ENCODE measurements at places on chromosomes 3 and 15.

GRCh38 chr3:142275856-142276255 lies 50.5 kb upstream of the GK5 start:
- DNase-seq, result peak; percentile 92

GRCh38 chr3:145578471-145578870 lies 582.5 kb downstream of the PLOD2 start:
- DNase-seq, result no peak

DNA sequence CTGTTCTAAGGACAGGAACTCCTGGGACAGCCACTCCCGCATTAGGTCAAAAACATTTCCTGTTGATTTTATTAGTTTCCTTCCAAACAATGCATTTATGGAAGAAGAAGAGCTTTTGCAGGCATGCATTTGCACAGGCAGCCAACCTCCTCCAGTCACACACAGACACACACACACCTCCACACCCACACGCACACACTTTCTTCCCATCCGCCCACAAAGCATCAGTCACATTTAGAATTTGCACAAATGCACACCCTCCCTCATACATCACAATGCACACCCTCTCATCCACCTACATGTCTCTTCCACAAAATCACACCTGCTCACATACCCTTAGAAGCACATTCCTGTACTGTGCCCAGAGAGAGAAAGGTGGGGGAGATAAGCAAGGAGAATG lies 4.1 kb upstream of the TYRO3 start:
- no peak for DNase-seq

DNA sequence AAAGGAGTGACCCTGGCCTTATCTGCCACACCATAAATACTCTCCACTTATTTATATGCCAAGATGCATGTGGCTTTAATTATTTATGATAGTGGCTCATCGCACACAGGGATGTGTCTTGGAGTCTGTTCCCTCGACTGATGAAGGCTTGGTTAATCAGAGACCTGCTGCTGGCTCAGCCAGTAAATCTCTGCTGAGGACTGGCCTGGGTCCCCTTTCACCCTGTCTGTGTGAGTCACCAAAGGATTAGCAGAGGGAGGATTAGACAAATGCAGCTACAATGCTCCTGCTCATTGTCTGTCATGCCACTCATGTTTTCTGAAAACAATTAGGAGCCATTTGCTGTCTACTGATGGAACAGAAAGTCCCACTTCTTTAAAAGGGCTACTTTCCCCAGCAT lies 226.8 kb downstream of the NTRK3 start:
- DNase-seq, result no peak

GRCh38 chr3:44954962-44955361 lies 21.0 kb downstream of the ZDHHC3 start:
- no peak for DNase-seq

DNA sequence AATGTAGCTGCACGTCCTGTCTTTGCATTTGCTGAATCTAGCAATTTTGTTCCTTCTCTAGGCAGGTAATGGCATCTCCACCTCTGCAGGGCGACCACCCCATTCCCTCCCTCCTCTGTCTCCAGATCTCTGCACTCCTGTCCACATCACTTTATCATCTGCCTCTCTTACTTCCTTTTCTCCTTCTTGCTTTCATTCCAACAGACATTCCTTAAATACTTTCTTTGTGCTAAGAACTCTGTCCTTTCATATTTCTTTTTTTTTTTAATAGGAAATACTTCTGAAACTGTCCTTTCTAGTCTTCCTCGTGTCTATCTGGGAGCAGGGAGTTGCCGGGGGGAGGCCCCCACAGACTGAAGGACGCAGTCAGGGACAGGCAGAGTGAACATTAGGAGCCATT lies 7.2 kb downstream of the ITIH3 start:
- DNase-seq, result no peak

GRCh38 chr3:140731440-140732119 lies 53.7 kb downstream of the TRIM42 start:
- DNase-seq, result no peak

DNA sequence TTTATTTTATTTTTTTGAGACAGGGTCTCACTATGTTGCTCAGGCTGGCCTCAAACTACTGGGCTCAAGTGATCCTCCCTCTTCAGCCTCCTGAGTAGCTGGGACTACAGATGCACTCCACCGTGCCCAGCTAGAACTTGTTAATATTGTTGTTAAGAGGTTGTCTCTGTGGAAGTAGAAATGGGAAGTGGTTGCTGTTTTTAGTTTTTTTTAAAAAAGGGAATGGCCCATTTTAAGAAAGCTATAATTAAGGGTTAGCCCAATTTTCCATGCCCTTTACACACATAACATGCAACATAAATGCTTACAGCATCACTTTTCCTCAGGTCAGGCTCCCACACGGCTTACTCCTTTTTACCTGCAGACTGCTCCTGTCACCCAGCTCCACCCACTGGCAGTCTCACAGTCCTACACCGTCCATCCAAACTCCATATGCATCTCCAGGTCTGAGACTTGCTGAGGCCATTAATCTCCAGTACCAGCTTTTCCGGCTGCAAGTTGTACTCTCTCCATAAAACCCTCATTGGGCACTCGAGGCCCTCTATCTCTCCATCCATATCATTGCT lies 19.8 kb downstream of the MORC1 start:
- no peak for DNase-seq

- DNase-seq, result no peak
These were observed 18.1 kb downstream of the SIAH2 start for GRCh38 chr3:150744919-150745211.

Data from AG09309 (cell line).